Choroid plexus epithelial cell (primary cell): ENCODE measurements at places on chromosomes 7 and 10.

GRCh38 chr7:116548506-116548905 lies 23.7 kb downstream of the CAV1 start:
- no peak for DNase-seq

DNA sequence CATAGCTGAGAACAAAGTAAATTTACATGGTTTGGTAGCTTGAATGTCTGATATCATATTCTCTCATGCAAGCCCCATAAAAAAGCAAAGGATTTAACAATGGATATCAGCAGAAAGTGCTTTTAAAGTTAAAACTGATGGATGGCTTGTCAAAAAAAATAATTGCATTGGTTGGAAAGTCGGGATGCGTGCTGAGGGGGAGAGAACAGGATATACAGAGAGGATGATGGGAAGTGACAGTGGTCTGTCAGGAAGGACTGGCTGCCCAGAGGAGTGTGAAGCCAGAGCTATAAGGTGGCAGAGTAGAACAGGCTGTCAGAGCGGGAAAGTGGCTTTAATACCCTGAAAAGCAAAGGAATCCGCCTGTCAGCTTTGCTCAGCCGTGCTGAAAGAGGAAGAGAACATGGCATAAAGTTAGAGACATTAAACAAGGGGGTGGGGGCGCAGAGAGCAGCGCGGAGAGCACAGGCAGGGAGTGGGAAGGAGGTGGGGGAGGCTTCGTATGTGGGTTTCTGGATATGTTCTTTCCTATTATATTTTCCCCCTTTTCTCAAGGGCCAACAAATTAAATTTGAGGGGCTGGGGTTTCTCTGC lies 493.0 kb downstream of the LRMDA start:
- no peak for DNase-seq

GRCh38 chr7:86668315-86668714 lies 24.6 kb downstream of the GRM3 start:
- DNase-seq, result no peak

DNA sequence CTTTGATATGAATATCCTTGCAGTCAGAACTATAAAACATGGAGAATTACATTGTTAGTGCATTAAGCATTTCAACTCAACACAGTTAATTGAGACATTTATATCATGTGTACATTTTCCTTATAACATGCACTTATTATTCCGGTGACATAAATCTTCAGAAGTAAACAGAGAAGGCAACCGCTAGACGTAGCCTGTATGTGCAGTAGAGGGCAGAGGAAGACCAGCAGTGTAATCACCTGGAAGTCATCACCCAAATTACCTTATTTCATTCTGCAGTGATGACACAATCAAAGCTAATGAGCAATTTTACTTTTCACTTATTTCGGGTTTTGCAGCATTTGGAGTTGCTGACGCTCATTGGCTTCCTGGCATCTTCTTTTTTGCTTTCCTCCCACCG lies 394.6 kb downstream of the SDK1 start:
- peak; percentile 9 for DNase-seq

GRCh38 chr7:29488977-29489376 lies 74.7 kb upstream of the PRR15 start:
- peak; percentile 94 for DNase-seq

DNA sequence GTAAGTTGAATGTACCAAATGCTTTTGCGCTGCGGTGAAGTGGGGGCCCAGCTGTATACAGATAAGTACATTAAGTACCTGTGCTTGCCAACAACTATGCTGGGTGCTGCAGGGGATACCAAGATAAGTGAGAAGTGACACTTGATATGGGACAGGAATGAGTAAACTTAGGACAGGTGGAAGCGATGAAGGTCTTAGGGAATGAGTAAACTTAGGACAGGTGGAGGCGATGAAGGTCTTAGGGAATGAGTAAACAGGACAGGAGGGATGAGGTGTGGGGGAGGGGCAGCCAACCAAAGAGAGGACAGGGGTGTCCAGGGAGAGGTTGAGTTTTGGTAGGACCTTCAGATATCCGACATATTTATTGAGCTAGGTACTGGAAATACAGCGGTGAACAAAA lies 1.4 kb downstream of the MDH2 start:
- no peak for DNase-seq

GRCh38 chr7:127850195-127850594 lies 181.0 kb downstream of the LRRC4 start:
- DNase-seq, result no peak

GRCh38 chr7:105261689-105262088 lies 127.0 kb downstream of the SRPK2 start:
- DNase-seq, result no peak

GRCh38 chr10:97891497-97892167 lies 42.0 kb downstream of the GOLGA7B start:
- no peak for DNase-seq

DNA sequence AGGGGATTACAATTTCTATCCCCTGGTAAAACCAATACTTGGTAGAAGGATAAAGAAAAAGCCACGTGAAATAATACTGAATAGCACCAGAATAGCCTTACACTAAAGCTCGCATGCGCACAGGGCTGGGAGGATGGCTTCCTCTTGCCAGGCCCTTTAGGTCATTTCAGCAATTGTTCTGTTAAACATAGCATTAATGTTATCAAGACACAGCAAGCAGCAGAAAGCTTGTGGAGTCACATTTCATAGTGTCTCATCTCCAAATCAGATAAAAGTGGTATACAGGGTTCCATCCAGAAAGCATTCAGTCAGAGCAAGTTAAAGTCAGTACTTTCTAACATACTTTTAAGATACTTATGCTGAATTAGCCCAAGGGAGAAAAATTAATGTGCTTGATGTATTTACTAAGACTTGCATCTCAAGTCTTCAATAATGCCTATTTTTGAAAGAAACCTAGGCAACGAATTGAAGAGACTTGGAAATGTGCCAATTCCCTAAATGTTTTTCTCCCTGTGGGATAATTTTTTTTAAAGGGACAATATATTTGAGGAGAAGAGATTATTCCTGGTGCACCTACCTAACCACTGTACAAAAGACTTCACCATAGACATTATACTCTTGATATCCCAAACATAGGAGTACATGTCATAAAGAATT lies 14.3 kb upstream of the NPM3 start:
- DNase-seq, result no peak

DNA sequence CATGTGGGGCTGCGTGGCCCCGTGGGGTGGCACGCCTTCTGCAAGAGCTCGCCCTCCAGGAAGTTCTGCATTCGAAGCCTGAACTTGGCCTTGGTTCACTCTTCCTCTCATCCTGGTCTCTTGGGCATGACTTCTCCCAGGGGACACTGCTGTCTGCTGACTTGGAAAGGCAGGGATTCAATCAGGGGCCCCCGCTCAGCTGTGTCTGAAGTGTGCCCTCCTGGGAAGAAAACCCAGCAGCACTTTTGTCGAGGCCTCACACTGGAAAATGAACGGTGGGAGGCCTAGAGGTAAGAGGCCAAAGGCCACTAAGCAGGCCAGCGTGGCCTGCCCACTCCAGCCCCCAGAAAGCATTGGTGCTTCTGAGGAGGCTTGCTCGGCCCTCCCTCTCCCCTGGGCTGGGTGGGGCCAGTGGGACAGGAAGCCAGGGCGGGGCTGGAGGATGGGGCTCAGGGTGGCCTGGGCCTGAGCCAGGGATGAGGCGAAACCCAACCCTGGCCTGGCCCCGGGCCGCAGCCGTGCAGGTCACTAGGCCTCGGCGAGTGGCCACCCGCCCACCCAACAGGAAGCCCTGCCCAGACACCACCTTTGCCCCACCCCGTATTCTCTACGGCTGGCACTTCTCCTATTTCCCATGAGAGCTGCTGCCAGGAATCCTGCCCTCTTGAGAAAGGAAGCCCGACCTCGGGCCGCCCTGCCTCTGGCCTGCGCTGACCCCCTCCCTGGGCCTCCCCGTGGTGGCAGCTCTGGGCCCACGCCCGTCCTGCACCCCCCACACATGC lies 81.1 kb downstream of the ZMIZ1 start:
- peak; percentile 61 for DNase-seq

- peak; percentile 98 for DNase-seq
These were observed 55.2 kb downstream of the EGFR start for GRCh38 chr7:55073976-55074528.

DNA sequence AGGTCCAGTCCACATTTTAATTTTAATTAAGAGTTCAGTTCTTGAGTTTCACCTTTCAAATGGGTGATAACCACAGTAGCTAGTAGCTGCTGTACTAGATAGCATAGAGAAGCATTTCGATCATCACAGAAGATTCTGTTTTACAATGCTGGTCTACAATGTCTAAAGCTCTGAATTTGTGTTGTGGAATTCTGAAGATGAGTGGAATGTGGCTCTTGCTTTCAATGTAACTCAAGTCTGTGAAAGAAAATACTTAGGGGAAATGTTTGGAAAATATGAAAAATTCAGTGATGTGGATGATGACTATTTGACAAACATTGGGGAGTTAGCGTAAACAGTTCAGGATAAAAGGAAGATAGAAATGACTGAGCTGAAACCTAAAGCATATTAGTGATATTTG lies 139.4 kb downstream of the GNAT3 start:
- DNase-seq, result peak; percentile 87

- no peak for DNase-seq
These were observed 234.1 kb upstream of the AGK start for GRCh38 chr7:141317033-141317585.

- DNase-seq, result no peak
These were observed 4.1 kb upstream of the TAX1BP1 start for GRCh38 chr7:27735831-27736230.

- no peak for DNase-seq
These were observed 177.3 kb downstream of the KMT2E start for GRCh38 chr7:105191331-105191730.

DNA sequence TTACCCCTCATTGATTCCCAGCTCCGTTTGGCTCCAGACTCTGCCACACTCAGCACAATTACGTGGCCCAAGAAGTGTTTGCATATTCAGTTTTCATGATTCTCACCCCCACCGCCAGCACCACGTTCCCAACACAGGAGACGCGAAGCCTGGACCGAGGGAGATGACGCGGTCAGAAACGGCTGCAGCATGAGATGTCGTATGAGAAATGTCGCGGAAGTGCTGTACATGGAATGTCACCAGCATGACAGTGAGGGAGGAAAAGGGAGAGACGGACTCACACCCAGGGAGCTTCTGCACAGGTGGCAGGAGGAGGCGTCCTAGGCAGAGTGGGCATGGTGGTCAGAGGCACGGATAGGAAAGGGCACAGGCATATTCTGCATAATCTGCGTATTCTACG lies 188.3 kb downstream of the WDR37 start:
- no peak for DNase-seq

GRCh38 chr7:45048748-45049147 lies 40.0 kb downstream of the NACAD start:
- DNase-seq, result no peak

GRCh38 chr10:80425901-80426300 lies 17.6 kb downstream of the PRXL2A start:
- DNase-seq, result no peak

DNA sequence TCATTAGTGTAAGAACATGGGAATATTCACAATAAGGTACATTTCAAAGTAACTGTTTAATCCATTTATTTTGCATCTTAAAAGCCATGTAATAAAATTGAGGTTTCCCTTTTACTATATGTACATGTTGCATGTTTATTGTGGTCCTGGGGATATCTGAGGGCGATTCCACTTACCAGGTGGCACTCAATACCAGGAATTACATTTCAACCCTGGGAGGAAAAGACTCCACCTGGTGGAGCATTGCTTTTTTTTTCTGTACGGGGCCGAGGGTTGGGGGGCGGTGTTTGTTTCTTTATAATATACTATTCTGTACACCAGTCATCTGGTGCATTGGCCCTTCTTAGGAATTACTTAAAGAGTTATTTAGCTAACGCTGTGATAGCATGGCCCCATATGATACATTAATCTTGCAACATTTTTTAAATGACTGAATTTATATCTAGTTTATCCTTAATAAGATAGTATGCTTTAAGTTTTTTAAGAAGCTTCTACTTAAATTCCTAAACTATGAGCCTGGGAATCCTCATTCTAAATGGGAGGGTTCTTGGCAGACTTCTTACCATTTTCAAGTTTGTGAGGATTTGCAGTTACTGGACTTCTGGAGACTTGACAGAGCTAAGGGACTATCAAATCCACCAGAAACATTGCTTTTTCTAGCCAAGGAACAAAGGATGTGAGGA lies 7.2 kb upstream of the HGF start:
- DNase-seq, result no peak

DNA sequence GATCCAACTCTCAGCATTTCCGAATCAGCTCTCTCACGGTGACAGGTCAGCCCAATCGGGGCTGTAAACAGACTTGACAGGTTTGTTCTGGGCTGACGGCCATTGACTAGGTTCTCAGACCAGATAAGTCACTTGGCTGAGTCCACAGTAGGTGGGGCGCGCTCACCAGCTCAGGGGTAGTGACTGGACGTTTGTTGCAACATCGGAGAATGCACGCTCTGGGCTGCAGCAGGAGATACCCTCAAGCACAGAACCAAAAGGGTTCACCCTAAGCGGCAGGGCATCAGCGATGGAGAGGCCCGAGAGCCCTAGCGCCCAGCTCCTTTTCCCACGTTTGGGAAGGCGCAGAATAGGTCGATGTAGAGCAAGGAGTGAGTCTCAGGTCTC lies 1.8 kb downstream of the KLLN start:
- peak; percentile 87 for DNase-seq

DNA sequence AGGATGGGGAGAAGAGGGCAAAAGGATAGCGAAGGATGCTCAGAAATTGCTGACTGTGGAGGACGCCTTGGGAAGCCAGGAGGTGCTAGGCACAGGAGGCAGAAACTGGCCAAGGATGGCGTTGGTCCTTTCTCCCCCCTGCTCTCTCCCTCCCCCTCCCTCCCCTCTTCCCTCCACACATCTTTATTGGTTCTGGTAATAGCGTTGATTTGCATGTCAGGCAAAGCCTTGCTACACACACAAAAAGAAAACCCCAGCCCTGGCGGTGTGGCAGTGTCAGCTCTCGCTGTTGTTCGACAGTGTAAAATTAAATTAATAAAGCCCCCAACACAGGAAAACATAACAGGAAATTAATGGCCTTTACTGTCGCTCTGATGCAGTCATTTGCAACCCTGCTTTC lies 47.2 kb downstream of the PAX2 start:
- no peak for DNase-seq

GRCh38 chr7:157136372-157136771 lies 2.4 kb upstream of the UBE3C start:
- peak; percentile 95 for DNase-seq

DNA sequence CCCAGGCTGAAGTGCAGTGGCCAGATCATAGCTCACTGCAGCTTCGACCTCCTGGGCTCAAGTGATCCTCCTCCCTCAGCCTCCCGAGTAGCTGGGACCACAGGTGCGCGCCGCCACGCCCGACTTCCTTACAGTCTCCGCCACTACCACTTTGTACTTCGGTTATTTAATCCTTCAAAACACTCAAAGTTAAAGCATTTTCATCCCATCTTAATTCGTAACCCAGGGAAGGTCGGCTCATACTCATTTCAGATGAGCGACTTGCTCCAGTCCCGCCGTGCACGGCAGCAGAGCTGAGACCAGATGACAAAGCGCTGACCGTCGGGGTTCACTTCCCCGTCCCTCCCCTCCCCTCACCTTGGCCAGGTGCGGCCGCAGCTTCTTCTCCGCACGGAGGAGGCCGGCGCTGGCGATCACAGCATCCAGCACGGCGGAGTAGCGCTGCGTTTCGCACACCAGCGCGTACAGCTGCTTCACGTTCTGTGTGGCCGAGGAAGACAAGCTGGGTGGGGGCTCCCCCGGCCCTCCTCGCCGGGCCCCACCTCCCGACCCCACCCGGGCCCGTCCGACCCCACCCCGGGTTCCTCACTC lies 457 bp downstream of the NSUN5 start:
- DNase-seq, result no peak
